Stimulated activated CD8-positive, alpha-beta memory T cell treated with anti-CD3 and anti-CD28 coated beads, Interleukin-15, amount 100 ng/mL, for 4 hours (primary cell): ENCODE measurements at places on chromosomes 16 and 17.

- DNase-seq, result no peak
These were observed 11.8 kb downstream of the TEX14 start for GRCh38 chr17:58680038-58680369.

DNA sequence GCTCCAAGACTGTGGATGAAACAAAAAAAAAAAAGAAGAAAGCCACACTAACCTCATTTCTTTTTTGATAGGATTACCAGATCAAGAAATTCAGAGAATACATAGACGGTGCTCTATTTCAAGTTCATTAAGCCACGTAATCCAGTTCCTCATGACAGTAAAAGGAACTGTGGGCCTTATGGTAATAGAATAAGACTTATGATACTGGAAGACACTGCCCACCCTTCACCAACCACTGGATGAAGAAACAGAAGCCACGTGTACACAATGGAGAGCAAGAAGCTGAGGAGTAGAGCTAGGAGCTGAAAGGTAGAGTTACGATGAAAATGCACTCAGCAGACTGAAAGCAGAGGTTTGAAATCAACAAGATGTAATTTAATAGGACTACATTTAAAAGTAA is 11.2 kb downstream of the NCBP3 start:
- no peak for DNase-seq

DNA sequence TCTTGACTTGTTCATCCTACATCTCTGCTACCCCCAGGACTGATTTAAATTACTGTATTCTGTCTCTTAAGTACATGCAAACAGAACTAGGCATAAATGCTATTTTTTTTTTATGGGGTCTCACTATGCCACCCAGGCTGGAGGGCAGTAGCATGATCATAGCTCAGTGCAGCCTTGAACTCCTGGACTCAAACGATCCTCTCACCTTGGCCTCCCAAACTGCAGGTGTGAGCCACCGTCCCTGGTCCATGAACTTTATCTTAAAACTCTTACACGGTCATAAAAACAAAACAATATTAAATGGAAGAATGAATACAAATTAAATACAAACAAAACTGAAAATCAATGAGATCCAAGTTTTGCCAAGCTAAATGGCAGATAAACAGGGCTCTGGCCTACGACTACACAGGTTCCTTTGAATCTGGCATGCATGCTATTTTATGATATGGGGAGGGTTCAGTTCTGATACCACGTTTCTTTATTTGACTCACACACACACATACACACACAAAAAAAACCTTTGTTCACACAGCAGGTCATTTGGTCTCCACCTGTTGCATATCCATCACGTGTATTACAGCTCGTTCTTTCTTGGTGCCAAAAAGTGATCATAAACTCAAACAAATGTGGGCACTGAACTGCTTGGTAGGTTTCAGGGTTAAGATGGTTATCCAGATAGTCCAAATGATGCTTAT is 1.1 kb upstream of the PKD1L3 start:
- DNase-seq, result no peak

GRCh38 chr17:35082073-35082657 is 18.7 kb upstream of the RFFL start:
- no peak for DNase-seq

DNA sequence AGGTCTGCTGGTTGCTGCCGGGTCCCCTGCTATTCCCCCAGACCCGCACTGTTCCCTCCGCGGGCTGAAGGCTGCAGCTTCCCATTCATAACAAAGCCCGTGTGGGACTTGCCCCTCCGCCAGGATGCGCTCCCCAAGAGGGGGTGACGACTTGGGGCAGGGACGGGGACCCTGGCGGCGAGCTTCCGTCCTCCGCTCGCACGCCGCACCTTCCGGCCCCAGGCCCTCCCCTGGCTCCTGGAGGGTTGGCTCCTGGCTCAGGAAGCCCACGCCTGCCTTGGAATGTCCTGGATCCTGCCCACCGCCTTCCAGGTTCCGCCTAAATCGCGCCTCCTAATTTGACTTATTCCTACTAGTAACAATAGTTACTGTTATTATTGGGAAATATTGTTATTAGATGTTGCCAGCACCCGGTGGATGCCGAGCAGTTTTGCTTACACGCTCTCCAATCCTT is 1.1 kb upstream of the TFAP4 start:
- no peak for DNase-seq

GRCh38 chr16:19883966-19884485 is 622 bp downstream of the GPRC5B start:
- no peak for DNase-seq

GRCh38 chr17:5869041-5869745 is 201.0 kb upstream of the WSCD1 start:
- DNase-seq, result no peak

- no peak for DNase-seq
These were observed 31.7 kb upstream of the NUDT16L1 start for GRCh38 chr16:4661661-4662060.

DNA sequence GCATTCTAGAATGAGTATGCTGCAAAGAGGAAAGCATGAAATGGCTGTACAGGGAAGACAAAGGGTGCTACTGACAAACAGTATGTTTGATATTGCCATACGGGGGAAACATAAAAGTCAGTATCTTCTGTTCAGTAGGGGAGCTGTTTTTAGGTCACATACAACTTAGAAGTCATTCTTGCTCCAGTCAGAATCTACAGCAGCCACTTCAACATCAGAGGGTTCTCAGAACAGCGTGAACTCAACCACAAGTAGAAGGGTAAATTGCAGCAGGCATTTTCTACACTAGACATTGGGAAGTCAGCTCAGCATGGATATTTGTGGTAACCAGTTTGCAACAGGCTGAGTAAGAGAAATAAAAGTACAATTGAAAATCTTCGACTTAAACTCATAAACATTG is 1241.8 kb upstream of the GOT2 start:
- no peak for DNase-seq

DNA sequence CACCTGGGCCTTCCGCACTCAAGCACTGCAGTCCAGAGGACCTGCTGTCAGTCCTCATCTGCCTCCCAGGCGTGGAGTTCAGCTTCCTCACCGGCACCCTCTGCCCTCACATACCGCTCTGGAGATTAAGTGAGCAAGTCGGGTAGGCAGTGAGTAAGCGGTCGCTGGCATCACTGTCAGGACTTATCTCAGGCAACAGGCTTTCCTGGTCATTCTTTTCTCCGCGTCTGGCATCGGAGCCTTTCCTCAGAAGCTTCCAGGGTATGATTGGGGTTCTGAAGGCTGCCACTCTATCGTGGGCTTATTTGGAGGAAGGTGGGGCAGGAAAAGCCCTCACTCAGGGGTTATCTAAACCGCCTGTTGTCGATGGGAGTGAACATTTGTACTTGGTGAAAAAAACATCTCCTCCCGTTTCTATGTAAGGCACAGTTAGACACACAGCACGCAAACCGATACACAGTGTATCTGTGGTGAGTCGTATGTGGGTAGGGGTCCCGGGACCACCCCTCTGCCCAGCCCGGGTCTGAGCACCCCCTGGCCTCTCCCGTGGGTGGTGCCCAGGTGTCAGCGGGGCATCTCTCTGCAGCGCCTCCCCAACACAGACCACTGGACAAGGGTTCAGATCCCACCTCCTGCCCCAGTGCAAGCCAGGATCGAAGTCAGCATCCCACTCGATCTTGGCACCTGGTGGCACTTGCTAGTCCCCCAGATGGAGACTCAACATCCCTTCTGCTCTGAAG is 92.5 kb upstream of the PLCG2 start:
- DNase-seq, result no peak

- no peak for DNase-seq
These were observed at the start of gene MTSS2 for GRCh38 chr16:70685938-70686375. Gene MTSS2 (minus strand): TSS chr16:70686053. CDS start chr16:70685791, 262 bp downstream.

- DNase-seq, result no peak
These were observed 24.4 kb upstream of the ADCY9 start for GRCh38 chr16:4140652-4141051.

DNA sequence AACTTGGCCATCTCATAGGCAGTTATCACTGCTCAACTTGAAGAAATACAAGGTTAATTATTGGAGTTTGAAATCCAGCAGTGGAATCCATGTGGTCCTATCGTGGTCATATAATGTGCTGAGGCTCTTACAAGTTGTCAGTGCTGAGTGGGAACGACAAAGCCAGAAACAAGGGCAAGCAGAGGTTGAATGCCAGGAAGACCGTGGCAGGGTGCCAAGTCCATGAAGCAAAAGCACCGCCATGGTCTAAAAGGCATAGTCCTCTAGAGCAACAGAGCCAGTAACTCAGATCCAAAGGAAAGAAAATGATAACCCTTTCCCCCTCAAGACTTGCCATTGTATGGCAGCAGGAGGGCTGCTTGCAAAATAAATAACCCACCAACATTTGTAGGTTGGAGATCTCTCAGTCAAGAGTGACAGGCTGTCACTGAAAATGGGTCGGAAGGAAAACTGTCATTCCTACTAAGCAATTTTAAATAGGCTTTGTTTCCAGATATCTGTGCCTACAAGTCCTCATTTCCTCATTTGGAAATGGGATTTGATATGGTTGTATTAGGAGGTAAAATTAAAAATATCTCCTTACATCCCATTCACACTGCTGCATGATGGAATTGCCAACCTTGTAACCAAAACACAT is 36.4 kb upstream of the HSBP1 start:
- no peak for DNase-seq

DNA sequence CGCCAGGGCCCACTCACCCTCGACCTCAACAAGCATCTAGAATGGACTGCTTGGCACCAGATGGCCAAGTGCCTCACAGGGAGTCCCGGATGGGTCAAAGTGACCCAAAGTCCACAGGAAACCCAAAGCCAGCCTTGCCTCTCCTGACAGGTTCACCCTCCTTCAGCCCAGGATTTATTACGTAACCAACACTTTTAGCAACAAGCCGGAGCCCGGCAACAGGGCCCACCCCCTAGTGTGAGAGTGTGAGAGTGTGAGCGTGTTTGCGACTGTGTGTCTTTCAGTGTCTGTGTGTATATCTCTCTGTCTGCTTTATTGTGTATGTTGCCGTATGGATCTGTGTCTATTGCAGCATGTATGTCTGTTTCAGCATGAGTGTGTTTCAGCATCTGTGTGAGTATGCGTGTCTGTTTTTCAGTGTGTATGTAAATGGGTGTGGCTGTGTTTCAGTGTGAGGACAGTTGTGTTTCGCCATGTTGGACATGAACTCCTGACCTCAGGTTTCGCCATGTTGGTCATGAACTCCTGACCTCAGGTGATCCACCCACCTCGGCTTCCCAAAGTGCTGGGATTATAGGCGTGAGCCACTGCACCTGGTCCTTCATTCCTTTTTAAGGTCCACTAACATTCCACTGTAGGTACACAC is 13.7 kb upstream of the PEMT start:
- no peak for DNase-seq

DNA sequence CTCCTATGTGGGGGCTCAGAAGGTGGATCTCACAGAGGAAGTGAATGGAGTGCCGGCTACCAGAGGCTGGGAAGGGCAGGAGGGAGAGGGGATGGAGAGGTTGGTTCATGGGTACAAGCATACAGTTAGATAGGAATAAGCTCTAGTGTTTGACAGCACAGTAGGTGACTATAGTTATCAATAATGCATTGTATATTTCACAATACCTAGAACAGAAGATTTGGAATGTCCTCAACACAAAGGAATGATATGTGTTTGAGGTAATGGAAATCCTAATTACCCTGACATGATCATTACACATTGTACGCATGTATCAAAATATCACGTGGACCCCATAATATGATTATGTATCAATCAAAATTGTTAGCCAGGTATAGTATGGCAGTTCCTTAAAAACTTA is 38.9 kb upstream of the MED9 start:
- DNase-seq, result no peak

DNA sequence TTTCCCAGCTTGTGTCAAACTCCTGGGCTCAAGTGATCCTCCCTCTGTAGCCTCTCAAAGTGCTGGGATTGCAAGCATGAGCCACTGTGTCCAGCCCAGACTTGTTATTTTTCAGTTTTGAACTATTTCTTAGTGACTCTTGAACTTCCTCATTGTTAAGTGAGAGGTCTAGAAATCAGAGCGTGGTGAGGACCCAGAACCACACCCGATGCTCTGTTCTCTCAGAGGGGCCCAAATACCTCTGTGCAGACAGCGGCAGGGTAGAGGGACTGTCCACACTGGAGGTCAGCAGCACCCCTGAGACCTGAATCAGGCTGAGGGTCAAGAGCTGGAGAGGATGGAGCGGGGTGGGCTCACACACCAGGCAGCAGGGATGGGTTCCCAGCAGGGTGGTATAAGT is 47.7 kb upstream of the MEAK7 start:
- DNase-seq, result no peak

DNA sequence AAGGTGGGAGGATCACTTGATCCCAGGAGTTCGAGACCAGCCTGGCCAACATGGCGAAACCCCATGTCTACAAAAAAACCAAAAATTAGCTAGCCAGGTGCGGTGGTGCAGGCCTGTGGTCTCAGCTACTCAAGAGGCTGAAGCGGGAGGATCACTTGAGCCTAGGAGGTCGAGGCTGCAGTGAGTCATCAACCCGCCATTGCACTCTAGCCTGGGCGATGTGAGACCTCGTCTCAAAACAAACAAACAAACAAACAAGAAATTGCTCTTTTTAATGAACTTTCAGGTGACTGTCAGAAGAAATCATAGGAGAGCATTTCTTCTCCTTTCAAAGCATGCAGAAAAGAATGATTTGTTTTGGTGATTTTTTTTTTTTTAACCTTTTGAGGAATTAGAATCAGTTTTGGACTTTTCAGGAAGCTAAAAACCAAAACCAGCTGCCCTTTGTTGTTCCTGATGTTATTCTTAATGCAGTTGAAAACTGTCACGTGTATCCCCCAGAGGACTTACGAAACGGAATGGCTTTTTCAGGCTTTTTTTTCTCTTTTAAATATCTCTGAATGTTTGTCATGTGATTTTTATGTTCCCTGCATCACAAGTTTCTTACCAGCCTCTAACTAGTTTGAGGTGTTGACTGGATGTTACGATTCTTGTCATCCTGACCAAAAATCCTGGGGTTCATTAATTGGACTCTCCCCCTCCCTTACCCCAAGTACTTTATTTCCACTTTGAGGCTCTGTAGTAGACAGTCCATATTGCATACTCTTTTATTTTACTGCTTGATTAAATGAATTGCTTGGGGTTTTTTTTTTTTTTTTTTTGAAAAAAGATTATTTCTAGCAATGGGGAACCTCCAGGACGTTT is 34.1 kb downstream of the SNX29 start:
- no peak for DNase-seq

GRCh38 chr17:52228823-52229222 is 70.3 kb upstream of the CA10 start:
- DNase-seq, result no peak
